ENCODE measurements at places on chromosomes 13 and 19.

DNA sequence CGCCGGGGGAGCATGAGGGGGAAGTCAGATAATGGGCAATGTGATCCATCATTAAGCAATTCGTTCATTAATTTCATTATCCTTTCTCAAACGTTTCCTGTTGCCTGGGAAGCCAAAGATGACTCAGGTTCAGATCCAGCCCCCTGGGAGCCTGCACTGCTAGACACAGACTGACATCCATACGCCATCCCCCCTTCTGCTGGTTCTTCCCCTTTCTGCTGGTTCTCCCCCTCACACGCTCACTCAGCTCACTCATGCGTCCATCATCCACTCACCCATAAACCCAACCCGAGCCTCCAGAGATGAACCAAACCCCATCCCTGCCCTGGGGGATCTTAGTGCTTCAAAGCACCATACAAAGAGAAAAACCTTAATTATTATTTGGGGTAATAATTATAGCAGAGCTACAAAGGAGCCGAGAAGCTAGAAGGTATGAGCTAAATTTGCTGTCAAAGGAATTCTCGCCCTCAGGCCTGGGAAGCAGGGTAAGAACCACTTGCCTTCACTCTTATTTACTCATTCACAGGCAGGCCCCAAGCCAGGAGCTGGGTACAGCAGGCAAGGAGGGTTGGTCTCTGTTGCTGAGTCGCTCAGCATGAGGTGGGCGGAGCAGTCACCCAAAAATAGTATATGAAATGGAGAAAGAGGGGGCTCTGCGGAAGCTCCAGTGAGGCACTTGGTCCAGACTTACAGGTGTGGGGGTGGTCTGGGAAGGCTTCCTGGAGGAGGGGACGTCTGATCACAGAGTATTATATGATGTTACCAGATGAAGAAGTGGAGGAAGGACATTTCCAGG, 7.0 kb upstream of the ZNF444 start:
- H3K27me3 ChIP-seq, result no peaks in the 10 kb centered on the region
- no peak overlapping the region for H3K4me3 ChIP-seq
- no peaks in the 10 kb centered on the region for H3K4me1 ChIP-seq
- H3K36me3 ChIP-seq, result no peaks in the 10 kb centered on the region

GRCh38 chr13:67971291-67971690, 741.2 kb upstream of the PCDH9 start:
- no peaks in the 10 kb centered on the region for H3K27me3 ChIP-seq
- H3K4me1 ChIP-seq, result no peaks in the 10 kb centered on the region
- no peak overlapping the region for H3K27ac ChIP-seq
- DNase-seq, result no peak
- H3K4me3 ChIP-seq, result no peak overlapping the region

DNA sequence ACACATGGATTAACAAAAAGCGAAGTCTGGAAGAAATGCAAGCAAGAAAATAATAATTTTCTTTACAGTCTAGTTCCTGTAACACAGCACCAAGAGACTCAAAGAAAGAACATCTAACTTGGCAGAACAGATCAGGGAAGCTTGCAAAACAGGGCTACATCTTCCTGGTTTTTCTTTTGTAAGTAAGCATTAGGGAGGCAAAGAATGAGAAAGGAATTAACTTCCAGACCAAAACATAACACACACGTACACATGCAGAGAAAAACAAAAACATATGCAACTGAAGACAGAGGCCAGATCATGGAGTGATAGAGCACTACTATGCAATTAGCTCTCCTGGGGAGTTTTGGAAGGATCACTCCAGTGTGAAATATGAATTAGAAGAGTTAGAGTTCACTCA, 120.5 kb downstream of the DIAPH3 start:
- no peak overlapping the region for H3K4me3 ChIP-seq
- H3K27ac ChIP-seq, result no peak overlapping the region
- no peak for DNase-seq
- H3K27me3 ChIP-seq, result no peaks in the 10 kb centered on the region
- H3K36me3 ChIP-seq, result no peaks in the 10 kb centered on the region
- H3K4me1 ChIP-seq, result no peaks in the 10 kb centered on the region

- no peak overlapping the region for H3K4me3 ChIP-seq
- DNase-seq, result no peak
- no peaks in the 10 kb centered on the region for H3K27me3 ChIP-seq
- H3K27ac ChIP-seq, result no peak overlapping the region
These were observed 47.5 kb upstream of the LSM14A start for GRCh38 chr19:34124828-34125227.

DNA sequence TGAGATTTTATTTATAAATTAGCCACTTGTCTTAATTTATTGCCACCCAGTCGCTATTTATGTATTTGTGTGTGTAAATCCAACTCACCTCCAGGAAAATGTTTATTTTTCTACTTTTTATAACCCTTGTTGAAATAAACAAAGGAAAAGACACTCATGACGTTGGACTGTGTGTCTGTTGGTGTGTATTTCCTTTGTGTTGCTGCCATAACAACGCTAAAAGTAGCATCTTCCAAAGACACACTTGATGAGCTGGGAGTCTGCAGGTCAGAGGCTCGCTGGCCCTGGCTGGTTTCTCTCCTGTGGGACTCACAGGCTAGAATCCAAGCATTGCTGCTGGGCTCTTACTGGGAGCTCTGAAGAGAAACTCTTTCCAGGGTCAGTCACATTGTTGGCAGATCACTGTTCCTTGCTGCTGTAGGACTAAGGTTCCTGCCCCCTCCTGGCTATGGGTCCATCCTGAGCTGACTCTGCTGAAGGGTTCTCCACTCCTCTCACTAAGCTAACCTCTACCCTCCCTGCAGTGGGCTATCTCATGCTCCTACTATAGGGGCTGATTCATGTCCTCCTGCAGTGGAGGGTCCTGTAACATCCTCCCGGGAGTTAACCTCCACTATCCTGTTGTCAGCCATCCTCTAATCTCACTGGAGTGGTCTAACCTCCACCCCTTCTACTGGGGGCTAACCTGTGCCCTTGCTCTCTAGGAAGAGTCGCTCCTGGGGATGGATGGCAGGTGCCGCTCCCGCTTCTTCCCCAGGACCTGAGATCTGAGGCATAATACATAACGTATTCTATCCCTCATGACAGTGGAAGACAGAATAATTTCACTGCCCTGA, 2.1 kb downstream of the IFNL2 start:
- H3K4me3 ChIP-seq, result no peak overlapping the region
- no peak for DNase-seq
- no peaks in the 10 kb centered on the region for H3K36me3 ChIP-seq
- no peaks in the 10 kb centered on the region for H3K27me3 ChIP-seq

Data from effector memory CD4-positive, alpha-beta T cell (primary cell).